ENCODE measurements at places on chromosomes 5 and 9.

- DNase-seq = no peak
Measured at GRCh38 chr5:43121913-43122484, 1.3 kb downstream of the ZNF131 start.

DNA sequence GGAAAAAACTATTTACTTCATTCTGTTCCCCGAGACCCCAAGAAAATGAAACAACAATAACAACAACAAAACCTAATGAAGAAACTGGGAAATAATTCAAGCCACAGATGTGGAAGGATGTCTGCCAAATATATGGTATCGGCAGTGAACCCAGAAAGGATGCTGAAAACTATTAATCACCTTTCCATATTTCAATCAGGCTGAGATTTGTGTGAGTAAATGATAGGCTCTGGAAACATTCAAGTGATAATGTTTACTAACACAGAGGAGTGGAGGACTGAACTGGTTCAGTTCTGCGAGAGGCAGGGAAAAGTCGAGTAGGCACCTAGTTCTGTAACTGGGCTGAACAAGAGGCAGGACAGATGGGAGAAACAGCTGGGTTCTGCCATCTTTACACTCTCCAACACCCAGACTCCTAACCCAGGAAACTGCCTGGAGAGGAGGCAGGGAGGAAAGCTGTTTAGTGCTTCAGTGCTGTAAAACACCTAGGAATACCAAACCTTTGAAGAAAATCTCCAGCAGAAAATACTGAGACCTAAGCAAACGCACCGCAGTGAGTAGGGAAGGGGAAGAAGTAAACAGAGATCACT lies 96.8 kb upstream of the GNA14 start:
- no peak for DNase-seq

- no peak for DNase-seq
Measured at GRCh38 chr5:145316282-145316681, 518.9 kb downstream of the PRELID2 start.

- no peak for DNase-seq
Measured at GRCh38 chr9:69174616-69175463, 763 bp downstream of the TJP2 start.

- DNase-seq = no peak
Measured at GRCh38 chr9:133513214-133514100, 11.3 kb downstream of the MYMK start.
